ENCODE measurements at places on chromosomes 12 and 14. TPM values are rescaled to one million over a fixed set of nuclear protein-coding genes. Genes with fewer than 3 reads are reported as not detected.

The PUS7L gene
- 13.0 TPM for total RNA-seq

The RTN1 gene
- total RNA-seq = 0.78 TPM

The CMTM5 gene
- not detected for total RNA-seq

The SVOP gene
- total RNA-seq = not detected

The EID3 gene
- total RNA-seq = 4.5 TPM

The DHRS2 gene
- total RNA-seq = 1.5 TPM

DNA sequence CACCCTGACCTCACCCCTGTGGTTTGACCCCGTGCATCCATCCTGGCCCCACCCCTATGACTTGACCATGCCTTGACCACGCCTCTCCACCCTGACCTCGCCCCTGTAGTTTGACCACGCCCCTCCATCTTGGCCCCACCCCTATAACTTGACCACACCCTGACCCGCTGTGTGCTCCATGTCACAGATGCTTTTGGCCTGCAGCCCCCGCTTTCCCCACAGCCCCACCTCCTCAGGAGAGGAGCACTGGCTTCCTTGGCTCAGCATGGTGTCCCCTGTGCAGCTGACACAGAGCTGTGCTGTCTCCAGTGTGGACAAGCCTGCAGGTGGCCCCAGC lies 269.9 kb upstream of the SFSWAP start:
- no peak for DNase-seq
- peaks cover 25% of the 10 kb centered on the region for H3K27me3 ChIP-seq
- no peaks in the 10 kb centered on the region for H3K36me3 ChIP-seq
- peaks cover 8% of the 10 kb centered on the region for H3K4me1 ChIP-seq

GRCh38 chr12:4056910-4057845 lies 184.0 kb upstream of the PARP11 start:
- no peak for DNase-seq
- no peaks in the 10 kb centered on the region for H3K36me3 ChIP-seq
- H3K4me3 ChIP-seq = no peak overlapping the region
- H3K27ac ChIP-seq = no peak overlapping the region
- peaks cover 9% of the 10 kb centered on the region for H3K4me1 ChIP-seq
- H3K27me3 ChIP-seq = peaks cover 16% of the 10 kb centered on the region

DNA sequence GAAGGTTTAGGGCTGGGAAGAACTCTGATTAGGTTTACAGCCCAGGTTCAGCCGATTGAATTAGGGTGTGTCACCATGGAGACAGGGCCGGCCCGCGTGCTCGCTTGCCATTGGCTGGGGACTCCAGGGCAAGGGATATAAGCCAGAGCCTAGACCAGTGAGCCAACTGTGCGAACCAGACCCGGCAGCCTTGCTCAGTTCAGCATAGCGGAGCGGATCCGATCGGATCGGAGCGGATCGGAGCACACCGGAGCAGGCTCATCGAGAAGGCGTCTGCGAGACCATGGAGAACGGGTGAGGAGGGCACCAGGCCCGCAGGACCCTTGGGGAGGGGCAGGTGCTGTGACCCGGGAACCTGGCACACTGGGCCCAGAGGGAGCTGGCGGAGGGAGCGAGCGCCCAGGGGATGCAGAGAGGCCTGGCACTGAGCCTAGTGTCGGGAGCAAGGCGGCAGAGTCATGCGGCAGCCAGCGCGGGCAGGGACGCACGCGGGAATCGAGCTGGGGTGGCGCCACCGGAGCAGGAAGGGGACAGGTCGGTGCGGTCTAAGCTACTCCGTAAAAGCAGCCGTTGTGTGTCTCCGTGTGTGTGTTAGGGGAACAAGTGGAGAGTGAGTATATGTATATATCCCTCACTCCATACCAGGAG lies at the start of gene PNP:
TSS of gene PNP (plus strand) at position 165 of the 648 bp plus-strand sequence. CDS start at position 284, 119 bp downstream.
- peaks cover 4% of the 10 kb centered on the region for H3K27me3 ChIP-seq
- H3K4me1 ChIP-seq = peaks cover 16% of the 10 kb centered on the region
- peak; percentile 74 for DNase-seq
- peak within 1 kb of the TSS; percentile 88 for H3K27ac ChIP-seq

- H3K27me3 ChIP-seq = no peaks in the 10 kb centered on the region
- no peaks in the 10 kb centered on the region for H3K4me1 ChIP-seq
- H3K36me3 ChIP-seq = peaks cover 35% of the 10 kb centered on the region
- DNase-seq = no peak
Observed at GRCh38 chr12:101745481-101745880, 6.2 kb upstream of the SYCP3 start.

GRCh38 chr14:78608998-78609787 lies 439.0 kb downstream of the NRXN3 start:
- H3K36me3 ChIP-seq = no peaks in the 10 kb centered on the region
- H3K4me3 ChIP-seq = no peak overlapping the region
- H3K27ac ChIP-seq = no peak overlapping the region
- H3K27me3 ChIP-seq = peaks cover 4% of the 10 kb centered on the region
- no peaks in the 10 kb centered on the region for H3K4me1 ChIP-seq

- no peaks in the 10 kb centered on the region for H3K4me1 ChIP-seq
- no peak overlapping the region for H3K27ac ChIP-seq
- DNase-seq = no peak
- no peak overlapping the region for H3K4me3 ChIP-seq
- H3K27me3 ChIP-seq = peaks cover 9% of the 10 kb centered on the region
Observed at GRCh38 chr14:99028041-99028440, 244.0 kb downstream of the BCL11B start.

GRCh38 chr12:48973941-48974673 lies 2.6 kb upstream of the WNT10B start:
- no peaks in the 10 kb centered on the region for H3K36me3 ChIP-seq
- no peak overlapping the region for H3K27ac ChIP-seq
- peaks cover 96% of the 10 kb centered on the region for H3K27me3 ChIP-seq
- DNase-seq = no peak

- peaks cover 3% of the 10 kb centered on the region for H3K4me1 ChIP-seq
- H3K27me3 ChIP-seq = no peaks in the 10 kb centered on the region
- no peak overlapping the region for H3K4me3 ChIP-seq
- no peak overlapping the region for H3K27ac ChIP-seq
- no peaks in the 10 kb centered on the region for H3K36me3 ChIP-seq
Observed at GRCh38 chr12:116674643-116675183, 63.2 kb downstream of the SPRING1 start.

- DNase-seq = no peak
- no peaks in the 10 kb centered on the region for H3K27me3 ChIP-seq
- H3K4me1 ChIP-seq = peaks cover 20% of the 10 kb centered on the region
- H3K27ac ChIP-seq = no peak overlapping the region
- H3K36me3 ChIP-seq = peaks cover 22% of the 10 kb centered on the region
Observed at GRCh38 chr14:65073605-65074201, 28.6 kb downstream of the MAX start.

- DNase-seq = no peak
- H3K4me3 ChIP-seq = no peak overlapping the region
- H3K27me3 ChIP-seq = no peaks in the 10 kb centered on the region
- H3K36me3 ChIP-seq = no peaks in the 10 kb centered on the region
Observed at GRCh38 chr14:31770271-31770670, 209.1 kb downstream of the NUBPL start.

DNA sequence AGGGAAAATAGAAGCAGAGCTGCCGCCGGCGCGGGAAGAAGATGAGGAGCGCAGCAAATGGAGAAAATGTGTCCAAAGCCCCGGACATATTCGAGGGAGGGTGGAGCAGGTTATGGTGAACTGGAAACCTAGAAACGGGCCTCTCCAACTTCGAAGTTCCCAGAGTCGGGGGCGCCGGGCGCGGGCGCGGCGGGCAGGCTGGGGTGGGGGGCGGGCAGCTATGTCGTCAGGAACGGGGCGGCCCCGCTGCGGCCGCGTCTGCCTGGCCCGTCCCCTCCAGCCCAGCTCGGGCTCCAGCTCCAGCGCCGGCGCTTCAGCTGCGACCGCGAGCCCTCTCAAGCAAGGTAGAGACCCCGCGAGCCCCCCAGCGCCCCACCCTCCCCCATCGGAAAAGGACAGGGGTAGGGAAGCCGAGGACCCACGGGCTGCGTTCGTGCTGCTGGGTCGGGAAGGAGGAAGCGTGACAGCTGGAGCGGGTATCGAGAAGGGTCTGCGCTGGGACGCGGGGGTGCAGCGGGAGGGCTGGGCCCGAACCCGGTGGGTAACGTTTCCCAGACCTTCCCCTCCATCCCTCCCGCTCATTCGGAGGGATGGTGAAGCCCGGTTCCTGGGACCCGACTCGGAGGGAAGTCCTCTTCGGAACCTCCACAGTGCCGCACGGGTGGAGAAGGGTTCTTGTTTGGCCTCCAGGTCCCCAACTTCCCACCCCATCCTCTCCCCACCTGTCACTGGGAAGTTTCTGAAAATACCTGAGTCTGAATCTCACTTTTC lies 1.0 kb downstream of the DGKA start:
- H3K36me3 ChIP-seq = no peaks in the 10 kb centered on the region
- peak overlapping the region; percentile 76 for H3K4me3 ChIP-seq
- peak; percentile 59 for DNase-seq
- H3K4me1 ChIP-seq = peaks cover 38% of the 10 kb centered on the region

DNA sequence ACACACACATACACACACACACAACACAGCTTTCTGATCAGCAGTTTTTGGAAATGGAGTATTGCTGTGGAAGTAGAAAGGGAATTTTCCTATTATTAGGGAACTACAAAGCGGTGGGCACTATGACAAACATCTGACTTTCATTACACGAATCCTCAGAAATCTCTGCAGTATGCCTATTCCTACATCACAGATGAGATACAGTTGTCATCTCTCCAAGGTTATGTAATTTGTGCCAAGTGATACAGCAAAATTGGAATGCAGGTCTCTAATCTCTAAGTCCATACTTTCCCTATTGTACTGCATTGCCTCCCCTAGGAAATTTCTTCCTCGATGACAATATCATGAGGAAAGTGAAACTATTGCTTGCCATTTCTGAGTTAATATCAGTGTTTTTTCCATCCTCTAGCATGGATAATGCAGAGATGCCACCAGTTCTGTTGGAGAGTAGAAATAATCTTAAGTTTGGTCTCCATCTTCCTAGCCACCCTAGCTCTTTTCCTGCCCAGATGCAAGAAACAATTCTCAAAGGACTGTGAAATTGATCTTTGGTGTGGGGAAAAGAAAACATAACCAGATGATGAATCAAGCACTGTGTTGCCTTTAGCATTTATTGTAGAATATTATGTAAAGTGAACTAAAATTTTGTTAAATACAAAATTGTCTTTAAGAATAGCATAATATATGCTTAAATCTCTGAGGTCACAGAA lies 94.7 kb downstream of the ERGIC2 start:
- H3K4me3 ChIP-seq = no peak overlapping the region
- peaks cover 15% of the 10 kb centered on the region for H3K36me3 ChIP-seq

Data from mesothelial cell of epicardium (in vitro differentiated cells).